Panc1 (cell line): ENCODE measurements at places on chromosomes 16 and 17.

GRCh38 chr16:30418350-30419181 is 11.2 kb downstream of the ZNF771 start:
- DNase-seq: no peak

DNA sequence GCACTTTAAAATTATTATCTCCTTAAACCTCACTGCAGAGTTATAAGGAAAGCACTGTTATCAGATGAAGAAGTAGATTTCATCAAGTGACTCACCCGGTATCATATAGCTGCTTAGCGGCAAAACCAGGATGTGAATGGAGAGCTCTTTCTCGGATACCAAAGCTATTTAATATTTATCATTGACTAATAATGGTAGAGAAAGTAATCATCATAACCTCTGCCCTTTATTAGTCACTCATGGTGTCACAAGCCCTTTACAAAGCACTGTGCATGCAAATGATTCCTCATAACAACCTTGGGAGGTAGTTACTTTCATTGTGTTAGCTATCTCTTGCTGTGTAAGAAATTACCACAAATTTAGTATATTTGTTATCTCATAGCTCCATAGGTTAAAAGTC is 592.9 kb downstream of the MAF start:
- no peak for DNase-seq

- no peak for DNase-seq
Measured at GRCh38 chr16:92431-93339, 14.7 kb downstream of the MPG start.

- DNase-seq: no peak
Measured at GRCh38 chr17:74383141-74383540, 15.8 kb downstream of the GPR142 start.
